Kidney (tissue), 22 donors: ENCODE measurements at places on chromosomes 13 and 19.

GRCh38 chr13:73428137-73428536 lies 369.3 kb downstream of the KLF5 start:
- no peak for DNase-seq

GRCh38 chr19:45774765-45775164 lies 5.7 kb upstream of the SIX5 start:
- no peak for DNase-seq

- DNase-seq = no peak
These were observed 1528.2 kb downstream of the EFNB2 start for GRCh38 chr13:105007166-105007808.

- DNase-seq = no peak
These were observed 5.2 kb downstream of the SYDE1 start for GRCh38 chr19:15112385-15112784.

GRCh38 chr13:62908321-62908720 lies 1492.7 kb upstream of the PCDH20 start:
- no peak for DNase-seq

DNA sequence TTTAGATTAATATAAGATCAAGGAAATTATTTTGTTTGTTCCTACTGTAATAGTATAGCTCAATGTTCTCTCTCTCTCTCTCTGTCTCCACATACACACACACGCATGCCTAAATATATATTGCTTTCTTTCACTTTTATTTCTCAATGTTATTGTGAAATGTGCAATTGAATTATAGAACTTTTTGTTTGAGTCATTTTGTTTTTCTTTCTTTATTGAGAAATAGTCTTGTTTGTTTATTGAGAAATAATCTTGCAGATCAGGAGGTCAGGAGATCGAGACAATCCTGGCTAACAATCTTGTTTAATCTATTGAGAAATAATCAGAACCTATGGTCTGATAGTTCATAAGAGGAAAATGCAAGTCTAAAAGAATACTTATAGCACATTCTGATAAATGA lies 1581.3 kb downstream of the EFNB2 start:
- no peak for DNase-seq

DNA sequence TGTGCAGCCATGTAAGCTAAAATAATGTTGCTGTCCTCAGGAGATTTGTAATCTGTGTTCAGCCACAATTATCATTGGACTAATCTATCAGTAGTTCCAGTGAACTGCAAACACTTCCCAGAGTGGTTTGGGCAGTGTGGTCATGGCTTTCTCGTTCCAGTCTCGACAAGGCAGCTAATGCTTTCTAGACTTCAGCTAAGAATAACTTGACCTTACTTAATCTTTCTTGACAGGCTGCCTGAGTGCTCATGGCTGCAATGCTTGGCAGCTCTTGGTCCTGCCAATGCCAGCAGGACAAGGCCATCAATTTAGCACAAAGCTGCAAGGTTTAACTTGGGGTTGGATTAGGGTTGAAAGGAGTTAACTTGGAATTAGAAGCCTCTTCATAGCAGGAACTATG lies 32.8 kb downstream of the ATP12A start:
- no peak for DNase-seq

DNA sequence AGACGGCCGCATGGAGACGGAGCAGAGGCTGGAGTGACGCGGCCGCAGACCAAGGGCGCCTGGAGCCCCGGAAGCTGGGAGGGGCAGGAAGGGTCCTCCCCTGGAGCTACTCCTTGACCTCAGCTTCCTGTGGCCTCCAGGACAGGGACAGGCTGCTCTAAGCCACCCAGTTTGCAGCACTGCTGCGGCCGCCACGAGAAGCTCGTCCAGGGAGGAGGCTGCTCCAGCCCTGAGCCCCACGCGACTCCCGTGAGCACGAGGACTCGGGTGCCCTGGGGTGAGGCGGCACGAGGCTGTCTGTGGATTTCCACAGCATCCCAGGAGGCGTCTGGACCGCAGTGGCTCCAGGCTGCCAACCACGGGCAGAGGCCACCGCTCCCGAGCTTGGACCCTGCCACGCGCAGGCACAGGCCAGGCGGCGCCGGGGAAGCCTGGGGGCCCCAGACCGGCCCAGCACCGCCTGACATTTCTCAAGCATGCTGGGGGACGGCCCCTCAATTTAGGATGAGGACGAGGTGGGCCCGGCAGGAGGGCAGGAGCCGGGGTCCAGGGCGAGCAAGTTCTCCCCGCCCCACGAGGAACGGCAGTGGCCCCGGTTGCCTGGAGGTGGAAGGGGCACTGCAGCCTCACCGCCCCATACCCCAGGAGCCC lies 10.7 kb downstream of the SBNO2 start:
- no peak for DNase-seq
